ENCODE measurements at places on chromosomes 2 and 18.

DNA sequence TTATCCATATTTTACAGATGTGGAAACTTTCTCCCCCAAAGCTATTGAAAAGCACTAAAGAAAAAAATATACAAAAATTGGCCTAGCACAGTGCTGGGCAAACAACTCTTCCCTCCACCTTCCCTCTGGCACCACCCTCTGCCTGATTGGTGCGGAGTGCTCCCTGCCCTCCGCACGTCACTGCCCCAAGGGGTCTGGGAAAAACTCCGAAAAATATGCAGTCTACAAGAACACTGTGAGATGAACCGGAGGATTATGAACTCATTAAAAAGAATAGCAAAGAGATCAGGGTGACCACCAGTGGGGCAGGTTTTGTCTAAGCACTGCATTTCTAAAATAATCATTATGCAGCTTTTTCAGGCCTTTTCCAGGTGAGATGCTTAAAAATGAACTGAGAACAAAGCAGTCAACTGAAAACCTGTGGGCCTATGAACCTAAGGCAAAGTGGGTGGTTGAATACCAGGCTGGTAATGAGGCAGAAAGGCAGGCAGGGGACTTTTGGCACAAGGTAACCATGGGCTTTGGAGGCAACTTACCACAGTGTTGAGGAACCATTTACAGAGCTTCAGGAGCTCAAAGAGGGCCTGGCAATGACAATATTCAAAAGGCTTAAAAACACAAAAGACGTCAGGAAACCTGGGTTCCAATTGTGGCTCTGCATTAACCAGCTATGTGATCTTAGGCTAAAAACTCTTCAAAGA lies 57.5 kb downstream of the AAK1 start:
- DNase-seq: no peak

GRCh38 chr2:78910376-78910775 lies 115.1 kb upstream of the REG3G start:
- no peak for DNase-seq

GRCh38 chr18:59180150-59180845 lies 39.7 kb upstream of the GRP start:
- peak; percentile 14 for DNase-seq

DNA sequence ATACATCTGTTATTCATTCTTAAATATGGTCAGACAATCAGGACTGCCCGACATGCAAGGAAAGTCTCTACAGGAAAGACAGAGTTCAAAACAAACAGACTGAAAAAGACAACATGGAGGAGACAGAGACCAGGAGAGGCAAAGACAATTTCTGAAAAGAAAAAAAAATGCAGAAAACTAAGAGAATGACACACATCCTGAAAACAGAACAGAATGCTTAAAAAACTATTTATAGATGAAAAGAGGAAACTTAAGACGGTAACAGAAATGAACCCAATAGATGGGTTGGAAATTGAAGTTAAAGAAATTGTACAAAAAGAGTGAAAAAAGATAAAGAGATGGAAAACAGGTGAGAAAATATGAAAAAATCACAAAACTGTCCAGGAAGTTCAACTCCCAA lies 95.7 kb downstream of the BCL2 start:
- DNase-seq: no peak

DNA sequence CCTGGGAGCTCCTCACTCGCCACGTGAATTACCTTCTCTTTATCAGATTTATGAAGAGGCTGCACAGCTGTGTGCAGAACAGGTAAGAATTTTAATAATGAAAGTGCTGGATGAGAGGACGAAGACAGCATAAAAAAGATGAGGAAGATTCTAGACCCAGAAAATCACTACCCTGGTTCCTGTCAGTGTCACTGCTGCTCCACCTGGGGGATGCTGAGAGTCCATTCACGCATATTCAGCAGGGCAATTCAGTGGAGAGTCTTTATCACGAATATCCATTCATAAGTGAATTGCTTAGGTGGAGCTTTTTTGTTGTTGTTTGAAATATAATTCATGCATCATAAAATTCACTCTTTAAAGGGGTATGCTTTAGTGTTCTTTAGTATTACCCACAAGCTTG lies 52.0 kb downstream of the MRPL33 start:
- no peak for DNase-seq

DNA sequence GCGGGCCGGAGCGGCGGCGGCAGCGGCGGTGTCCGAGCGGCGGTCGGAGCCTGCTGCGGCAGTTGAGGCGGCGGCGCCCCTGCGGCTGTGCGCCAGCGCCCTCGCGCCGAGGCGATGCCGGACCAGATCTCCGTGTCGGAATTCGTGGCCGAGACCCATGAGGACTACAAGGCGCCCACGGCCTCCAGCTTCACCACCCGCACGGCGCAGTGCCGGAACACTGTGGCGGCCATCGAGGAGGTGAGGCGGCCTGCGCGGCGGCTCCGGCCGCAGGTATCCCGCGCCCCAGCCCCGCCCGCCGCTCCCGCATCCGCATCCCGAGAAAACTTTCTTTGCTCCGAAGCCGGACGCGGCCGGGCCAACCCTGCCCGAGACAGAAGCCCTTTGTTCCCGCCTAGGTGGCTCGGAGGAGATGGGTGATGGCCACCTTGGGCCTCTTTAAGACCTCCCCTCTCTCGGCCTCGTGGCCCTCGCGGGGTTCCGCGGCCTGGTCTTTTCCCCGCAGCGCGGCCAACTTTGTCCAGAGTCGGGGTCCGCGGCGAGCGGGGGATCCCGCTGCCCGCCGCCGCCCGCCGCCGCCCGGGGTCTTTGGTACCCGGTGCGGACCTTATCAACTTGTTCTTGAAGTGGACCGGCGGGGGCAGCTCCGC lies 504 bp downstream of the ASAP2 start:
- DNase-seq: no peak

DNA sequence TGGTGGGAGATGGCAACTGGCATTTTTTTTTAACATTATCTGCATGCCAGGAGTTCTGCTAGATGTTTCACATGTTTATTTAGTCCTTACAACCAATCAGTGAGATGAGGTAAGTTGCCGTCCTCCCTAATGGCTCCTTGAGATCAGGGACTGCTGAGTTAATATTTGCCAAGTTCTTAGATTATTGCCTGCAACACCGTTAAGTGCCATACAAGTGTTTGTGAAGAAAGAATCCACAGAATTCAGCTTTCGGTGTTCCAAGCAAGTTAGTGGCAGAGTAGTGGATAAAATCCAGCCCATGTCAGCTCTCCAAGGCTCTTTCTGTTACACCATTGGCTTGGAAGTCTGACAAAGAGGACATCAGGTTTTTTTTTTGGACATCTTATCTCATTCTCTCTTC lies 95.9 kb downstream of the C1QL2 start:
- DNase-seq: no peak

DNA sequence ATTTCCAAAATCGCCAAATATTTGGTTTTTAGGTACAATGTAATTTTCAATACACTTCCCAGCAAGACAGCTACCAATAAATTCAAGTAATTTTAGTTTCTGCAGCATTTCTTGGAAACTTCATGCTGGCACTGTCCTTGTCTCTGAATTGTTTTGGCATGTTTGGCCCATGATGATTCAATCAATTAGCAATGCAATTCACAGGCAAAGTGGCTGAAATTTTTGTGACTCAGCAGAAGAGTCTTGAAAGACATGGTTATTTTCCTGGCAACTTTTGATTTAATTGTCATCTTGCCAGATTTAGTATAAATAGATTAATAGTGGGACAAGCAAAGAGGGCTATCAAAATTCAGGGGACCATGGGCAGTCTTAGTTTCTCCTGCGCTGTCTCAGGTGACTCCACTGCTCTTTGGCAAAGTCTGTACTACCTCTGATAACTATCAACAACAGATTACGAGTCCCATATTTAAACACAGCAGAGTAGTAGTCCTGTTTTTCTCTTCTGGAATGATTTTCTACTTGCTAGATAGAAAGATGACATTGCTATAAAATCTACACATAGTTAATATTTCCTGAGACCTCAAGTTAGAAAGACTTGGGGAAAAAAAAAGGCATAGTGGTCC lies 88.9 kb upstream of the CYP26B1 start:
- DNase-seq: peak; percentile 29

DNA sequence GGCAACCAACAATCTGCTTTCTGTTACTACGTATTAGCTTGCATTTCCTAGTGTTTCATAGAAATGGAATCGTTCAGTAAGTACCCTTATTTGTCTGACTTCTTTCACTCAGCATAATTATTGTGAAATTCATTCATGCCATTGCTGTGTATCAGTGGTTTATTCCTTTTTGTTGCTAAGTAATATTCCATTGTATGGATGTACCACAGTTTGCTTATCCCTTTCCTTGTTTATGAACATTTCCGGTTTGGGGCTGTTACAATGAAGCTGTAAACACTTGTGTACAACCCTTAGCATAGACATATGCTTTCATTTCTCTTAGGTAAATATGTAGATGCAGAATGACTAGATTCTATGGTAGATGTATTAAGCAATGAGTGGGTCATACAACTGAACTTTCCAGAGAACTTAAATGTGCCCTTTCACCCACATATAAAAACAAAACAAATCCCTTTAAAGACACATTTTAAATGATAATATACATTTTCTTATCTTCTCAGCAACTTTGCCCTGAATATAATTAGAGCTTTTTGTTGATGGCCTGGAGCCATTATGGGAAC lies 21.9 kb downstream of the FER1L5 start:
- no peak for DNase-seq

DNA sequence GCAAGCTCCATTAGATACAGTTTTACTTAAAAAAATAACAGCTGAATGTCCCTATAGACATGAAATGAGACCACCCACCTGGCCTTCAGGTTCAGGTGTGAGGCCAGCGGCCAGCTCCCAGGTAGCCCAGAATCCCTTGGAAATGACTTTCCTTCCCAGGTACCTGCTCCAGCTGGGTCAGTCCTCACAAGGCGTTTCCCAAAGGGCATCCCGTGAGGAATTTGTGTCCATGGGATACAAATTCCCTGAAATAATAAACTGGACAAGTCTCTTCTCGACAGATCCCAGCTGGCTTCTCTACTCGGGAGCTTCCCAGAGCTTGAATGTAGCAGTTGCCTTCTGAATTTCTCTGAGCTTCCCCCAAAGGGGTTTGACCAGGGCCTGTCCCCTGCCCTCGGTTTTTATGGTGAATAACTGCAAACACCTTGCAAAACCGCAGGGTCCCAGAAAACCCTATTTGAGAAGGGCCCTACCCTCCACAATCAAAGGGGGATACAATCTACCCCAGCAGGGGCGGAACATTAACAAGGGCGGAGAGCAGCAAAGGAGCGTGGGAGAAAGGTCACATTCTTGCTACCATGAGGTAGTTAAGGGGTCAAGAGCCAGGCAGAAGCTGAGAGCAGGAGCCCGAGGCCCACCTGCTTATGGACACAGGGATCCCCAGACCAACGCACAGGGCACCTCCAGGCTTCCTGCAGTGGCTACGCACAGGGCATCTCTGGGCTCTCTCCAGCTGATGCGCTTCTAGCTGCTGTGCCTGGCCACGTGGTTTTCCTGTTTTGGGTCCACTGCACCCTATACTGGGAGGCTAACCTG lies 107.7 kb downstream of the HDAC4 start:
- no peak for DNase-seq

- no peak for DNase-seq
Observed at GRCh38 chr2:148983896-148984295, 54.6 kb upstream of the LYPD6B start.

DNA sequence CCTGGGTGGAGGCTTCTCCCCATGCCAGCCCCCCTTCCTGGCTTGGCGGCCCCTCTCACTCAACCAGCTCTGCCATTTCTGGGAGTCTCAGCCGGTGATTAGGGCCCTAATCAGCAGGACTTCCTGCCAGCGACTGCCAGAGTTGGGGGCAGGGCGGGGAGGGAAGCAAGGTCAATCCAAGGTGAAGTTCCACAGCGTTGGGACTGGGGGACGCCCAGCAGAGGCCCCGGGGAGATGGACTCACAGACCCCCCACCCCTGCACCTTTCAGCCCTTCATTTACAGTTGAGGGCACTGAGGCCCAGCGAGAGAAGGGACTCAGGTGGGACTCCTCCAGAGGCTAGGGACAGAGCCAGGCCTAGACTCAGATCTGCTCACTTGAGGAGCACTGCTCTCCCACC lies 65.3 kb downstream of the TNS1 start:
- DNase-seq: no peak

DNA sequence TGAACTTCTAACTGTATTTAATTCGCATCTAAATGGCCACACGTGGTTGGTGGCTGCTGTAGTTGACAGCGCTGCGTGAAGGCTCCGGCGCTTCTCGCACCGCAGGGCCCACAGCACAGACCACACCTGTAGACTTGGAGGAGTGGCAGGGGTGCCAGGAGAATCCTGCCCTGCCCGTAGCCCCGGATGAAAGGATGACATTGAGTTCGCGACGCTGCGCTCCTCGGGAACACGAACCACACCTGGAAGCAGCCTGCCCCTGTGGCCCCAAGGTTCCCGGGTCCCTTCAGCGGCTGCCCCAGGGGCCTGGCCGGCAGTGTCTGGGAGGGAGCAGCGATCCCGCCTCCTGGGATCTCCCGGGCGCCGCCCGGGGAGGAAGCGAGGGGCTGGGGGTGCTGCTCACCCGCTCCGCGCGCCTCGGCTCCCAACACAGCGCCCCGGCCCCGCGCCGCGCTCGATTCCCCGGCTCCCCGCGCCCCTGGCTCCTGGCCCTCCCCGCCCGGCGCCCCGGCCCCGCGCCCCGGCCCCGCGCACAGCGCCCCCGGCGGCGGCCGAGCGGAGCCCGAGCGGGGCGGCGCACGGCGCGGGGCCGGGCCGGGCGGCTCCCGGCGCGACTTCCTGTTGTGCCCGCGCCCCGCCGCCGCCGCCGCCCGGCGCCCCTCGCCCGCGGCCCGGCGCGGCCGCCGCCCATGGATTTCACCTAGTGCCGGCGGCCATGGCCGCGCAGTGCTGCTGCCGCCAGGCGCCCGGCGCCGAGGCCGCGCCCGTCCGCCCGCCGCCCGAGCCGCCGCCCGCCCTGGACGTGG lies at the start of gene RNPEPL1:
Gene RNPEPL1, plus strand, starts transcription at position 613 of the 806 bp plus-strand sequence. Its CDS starts 103 bp downstream, at position 716.
- no peak for DNase-seq

- DNase-seq: no peak
Observed at GRCh38 chr2:218293715-218294429, 1.6 kb upstream of the TMBIM1 start.

DNA sequence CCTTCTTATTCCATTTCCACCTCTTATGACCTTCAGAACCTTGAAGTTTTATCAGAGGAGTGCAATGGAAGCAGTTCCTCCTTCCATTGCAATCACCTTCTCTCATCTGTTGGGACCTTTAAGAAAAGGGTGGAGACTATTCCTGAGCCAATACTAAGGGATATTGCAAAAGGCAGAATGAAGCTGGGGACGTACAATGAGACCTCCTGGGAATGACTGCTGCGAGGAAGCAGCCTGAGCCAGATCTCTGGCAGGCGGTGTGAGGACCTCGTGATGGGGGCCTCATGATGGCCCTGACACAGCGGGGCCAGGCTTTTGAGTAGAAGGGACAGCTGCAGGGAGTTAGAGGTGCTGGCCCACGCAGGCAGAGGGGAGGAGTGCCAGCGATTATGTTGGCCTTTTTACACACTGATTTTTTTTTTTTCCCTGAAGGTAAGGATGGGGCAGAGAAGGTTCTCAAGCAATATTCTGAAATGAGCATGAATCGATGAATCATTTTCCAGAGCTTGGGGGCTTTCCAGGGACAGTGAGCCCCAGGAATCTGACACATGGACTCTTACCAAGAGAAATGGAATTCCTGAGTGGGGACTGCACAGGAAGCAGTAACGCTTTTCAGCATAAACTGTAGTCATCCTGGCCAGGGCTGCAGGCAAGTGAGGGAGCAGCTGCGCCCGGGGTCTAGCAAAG lies 40.0 kb upstream of the LAPTM4A start:
- no peak for DNase-seq

- DNase-seq: no peak
Observed at GRCh38 chr2:148237911-148238310, 217.0 kb downstream of the MBD5 start.

All from epithelial cell of prostate (primary cell).